Tibial nerve (tissue), 4 donors: ENCODE measurements at places on chromosomes 4 and X. TPM values are rescaled to one million over a fixed set of nuclear protein-coding genes. Genes with fewer than 3 reads are reported as not detected.

GRCh38 chrX:57528670-57529255 lies 63.0 kb upstream of the ZXDB start:
- no peak for DNase-seq

- no peak for DNase-seq
These were observed 228.1 kb downstream of the ARHGAP24 start for GRCh38 chr4:85703096-85703495.

DNA sequence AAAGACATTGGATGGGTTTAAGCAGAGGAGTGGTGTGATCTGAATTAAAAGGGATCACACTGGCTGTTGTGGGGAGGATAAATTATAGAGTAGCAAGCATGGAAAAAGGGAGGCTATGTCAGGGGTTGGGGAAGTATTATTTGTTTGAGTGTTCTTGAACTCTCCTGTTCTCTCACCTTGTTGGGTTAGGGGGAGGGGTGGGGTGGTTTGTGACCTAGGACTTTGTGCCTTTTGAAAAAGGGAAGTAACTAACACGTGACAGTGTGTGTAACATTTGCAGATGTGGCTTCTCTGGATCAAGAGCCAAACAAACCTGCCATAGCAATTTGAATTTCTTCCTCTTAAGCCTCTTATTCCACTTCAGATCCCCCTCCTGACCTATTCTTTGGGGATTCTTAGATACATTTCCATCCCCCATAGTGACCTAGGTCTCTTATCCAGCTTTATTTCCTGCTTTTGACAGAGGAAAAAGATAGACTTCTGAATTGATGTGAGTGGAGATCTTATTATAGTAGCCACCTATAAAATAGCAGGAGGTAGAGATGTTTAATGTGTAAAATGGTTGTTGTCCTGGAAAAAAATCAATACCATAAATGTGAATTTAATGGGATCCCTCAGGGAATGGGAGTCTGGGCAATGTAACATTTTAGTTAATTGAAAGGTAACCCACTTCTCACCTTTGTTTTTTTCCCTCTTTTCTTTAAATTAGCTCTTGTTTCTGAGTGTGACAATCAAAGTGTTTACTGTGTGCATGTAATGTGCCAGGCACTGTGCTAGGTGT lies 120.4 kb downstream of the CT47B1 start:
- DNase-seq = no peak

DNA sequence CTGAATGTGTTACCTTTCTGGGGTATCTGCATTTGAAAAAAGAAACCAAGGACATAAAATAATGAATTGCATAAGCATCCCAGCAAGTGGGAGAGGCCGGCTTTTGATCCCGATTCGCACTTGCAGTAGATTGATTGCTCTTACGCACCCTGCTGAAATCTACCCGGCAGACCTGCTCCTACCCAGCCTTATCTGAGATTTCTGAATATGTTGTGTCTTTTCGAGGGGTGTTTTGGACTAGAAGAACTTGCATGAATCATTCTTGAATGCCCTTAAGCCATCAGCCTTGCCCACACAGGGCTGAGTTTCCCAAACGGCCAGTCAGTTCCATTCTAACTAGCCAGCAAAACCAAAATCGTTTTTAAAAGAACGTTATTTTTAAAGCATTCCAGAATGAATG lies 174.4 kb upstream of the BCOR start:
- no peak for DNase-seq

DNA sequence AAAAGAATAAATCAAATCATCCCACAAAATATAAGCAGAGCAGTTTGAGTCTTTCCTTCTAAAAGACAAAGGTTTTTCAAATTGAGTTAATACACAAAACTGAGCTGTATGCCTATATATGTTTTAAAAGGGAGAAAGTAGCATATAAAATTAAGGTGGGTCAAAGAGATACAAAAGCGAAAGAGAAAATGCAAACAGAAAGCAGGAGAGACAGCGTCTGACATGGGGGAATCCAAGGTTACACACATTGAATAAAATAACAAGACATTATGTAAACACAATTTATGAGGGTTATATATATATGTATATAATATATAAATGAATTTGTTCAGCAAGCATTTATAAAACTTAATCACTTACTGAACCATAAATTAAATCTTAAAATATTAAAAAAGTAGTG lies 276.1 kb upstream of the LCORL start:
- DNase-seq = no peak

DNA sequence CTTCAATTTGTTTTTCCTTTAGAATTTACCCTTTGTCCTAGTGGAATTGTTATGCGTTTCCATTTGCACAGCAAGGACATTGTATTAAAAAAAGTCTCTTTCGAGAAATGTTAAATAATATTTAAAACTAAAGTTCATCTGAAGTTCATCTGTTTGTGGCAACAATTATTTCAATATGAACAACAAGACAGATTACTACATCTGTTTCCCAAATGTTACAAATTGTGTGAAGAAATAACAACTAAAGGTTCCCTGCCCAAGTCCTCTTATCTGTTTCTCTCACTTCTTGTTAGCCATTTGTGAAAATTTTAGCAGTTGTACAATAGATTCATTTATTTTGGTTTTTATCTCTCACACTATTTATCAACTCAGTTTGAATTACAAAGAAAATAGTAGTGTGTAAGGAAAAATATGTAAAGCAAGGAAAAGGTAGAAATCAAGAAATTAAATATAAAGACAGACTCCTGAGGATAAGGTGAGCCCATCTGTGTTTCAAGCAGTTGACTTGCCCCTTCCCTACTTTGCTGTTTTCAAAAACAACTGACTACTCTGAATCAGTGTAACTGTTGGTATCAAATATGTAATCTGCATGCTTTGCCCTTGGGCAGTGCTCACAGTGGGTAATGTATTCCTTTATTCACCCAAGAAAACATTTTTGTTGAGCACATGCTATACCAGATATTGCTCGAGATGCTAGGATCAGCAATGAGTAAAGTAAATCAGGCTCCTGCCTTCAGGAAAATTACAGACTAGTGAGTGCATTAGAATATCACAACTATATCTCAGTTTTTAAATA lies 118.9 kb upstream of the PCDH7 start:
- no peak for DNase-seq

DNA sequence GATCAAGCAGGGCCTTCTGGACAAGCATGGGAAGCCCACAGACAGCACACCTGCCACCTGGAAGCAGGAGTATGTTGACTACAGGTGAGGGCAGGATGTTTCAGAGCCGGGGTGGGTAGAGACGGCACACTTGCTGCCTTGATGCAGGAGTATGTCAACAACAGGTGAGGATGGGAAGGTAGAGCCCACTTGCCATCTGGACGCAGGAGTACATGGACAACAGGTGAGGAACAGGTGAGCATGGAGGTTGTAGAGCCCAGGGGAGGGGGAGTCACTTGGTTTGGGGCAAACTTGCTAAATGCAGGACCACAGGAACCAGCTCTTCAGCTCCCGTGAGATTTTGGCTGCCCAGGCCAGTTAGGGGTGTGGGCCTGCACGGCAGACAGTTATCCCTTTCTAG lies 12.0 kb downstream of the DKC1 start:
- DNase-seq = no peak

MAGEA2 gene
- total RNA-seq = not detected

TBC1D9 gene
- 19.0 TPM for total RNA-seq

- no peak for DNase-seq
These were observed 13.8 kb upstream of the STK26 start for GRCh38 chrX:132009350-132009749.

NDP gene
- total RNA-seq = 2.2 TPM

CT45A1 gene
- not detected for total RNA-seq

GRCh38 chr4:83283181-83283580 lies 1.4 kb downstream of the COQ2 start:
- no peak for DNase-seq

PPBP gene
- 1.7 TPM for total RNA-seq

DNA sequence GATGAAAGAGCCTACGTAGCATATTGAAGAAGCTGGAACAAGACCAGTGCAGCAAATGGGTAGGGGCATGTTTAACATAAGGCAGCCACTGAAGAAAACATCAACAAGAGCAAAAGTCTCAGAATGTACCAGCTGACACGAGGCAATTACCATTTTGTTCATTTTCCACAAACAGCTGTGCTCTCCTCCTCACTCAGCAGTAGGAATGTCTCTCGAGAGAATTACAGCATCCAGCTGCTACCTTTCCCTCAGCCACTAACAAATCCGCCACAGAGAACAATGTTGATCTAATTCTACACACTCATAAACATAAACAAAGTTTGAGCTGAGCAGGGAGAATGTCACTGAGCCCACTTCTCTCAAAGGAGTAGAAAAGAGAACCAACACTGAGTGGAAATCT lies 68.0 kb downstream of the OPHN1 start:
- DNase-seq = no peak

GRCh38 chr4:139286186-139286698 lies 6.2 kb upstream of the MGARP start:
- DNase-seq = no peak

- peak; percentile 14 for DNase-seq
These were observed 100.5 kb downstream of the CLNK start for GRCh38 chr4:10584042-10584441.

DNA sequence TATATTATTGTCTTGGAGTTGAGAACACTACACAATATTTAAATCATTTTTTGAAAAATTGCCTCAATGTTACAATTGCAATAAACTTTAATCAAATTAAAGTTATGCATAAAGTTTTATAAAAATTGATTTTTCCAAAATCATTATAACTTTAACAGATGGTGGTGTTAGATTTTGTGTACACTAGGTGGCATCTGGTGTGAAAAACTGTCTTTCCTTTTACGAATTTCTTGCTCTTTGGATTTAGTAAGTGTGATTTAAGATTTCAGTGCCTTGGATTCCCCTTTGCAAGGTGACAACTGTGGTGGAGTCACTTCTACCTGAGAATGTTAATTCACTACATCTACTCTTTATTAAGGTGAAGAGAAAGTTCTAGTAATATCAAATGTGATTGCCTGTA lies 91.6 kb downstream of the AREG start:
- no peak for DNase-seq

DNA sequence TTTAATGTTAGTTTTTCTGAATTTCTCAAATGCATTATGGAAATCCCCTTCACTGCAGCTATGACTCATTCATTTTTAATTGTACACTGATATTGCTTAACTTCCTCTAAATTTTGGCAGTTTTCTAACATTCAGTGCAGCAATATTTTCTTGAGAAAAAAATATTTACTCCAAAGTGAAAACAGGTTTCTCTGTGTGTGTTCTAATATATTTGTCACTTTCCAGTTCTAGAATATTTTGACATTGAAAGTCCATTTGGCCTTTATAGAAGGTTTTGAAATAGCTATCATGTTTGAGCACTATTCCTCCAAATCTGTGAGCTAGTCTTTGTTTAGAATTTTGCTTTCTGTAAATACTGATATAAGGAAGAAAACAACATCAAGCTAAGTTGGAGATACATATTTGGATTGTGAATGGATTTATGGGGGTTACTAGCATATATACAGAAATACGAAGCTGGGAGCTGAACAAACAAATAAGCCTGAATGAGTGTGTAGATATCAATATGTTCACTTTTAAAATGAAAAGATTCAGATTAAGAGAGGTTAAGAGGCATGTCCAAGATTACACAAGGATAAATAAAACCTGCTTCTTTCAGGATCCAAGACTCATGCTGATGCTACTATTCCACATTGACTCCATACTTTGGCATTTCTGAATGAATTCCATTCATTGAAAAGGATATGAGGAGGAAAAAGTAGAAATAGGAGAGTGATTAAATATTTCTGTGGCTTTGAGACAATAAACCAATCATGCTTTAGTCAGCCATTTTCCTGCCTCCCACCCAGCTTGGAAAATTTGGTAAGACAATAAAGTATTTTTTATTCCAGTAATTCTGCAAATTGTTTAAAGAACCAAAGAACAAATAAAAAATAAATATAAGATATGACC lies 57.3 kb upstream of the SLIT2 start:
- DNase-seq = no peak

SSX4 gene
- total RNA-seq = not detected

CCKAR gene
- total RNA-seq = not detected

DNA sequence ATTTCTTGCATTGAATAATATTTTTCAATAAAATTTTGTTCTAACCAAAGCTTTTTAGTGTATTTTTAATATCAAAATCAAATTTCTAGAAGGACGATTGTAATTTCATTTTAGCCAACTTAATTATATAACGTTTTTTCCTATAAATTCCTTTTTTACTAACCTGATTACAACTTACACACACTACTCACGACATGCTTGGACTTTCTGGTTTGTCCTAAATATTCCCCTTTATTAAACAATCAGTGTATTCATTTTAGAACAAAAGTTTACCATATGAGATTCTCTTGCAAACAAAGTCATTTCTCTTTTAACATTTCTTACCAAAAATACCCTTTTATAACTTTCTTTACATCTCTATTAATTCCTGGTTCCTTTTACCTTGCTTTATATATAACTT lies 173.7 kb downstream of the PWWP3B start:
- no peak for DNase-seq

- DNase-seq = no peak
These were observed 97.1 kb upstream of the BMPR1B start for GRCh38 chr4:94660614-94661013.

DNA sequence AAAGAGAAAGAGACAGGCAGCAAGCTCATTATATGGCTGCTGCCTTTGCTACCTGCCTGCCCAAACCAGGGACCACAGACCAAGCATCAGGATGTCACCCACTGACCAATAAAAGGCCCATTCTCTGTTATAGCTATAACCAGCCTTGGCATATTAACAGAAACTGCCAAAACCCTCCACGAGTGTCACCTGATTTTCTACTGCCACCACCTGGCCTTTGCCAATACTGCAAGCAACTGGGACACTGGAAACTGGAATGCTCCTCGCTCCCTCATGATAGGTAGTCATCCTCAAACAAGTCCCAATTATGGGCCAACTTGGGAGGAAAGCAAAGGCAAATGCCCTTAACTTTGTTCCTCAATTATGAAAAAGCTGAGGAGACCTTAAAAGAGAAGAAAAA lies 76.0 kb downstream of the SPIN4 start:
- DNase-seq = no peak

DNA sequence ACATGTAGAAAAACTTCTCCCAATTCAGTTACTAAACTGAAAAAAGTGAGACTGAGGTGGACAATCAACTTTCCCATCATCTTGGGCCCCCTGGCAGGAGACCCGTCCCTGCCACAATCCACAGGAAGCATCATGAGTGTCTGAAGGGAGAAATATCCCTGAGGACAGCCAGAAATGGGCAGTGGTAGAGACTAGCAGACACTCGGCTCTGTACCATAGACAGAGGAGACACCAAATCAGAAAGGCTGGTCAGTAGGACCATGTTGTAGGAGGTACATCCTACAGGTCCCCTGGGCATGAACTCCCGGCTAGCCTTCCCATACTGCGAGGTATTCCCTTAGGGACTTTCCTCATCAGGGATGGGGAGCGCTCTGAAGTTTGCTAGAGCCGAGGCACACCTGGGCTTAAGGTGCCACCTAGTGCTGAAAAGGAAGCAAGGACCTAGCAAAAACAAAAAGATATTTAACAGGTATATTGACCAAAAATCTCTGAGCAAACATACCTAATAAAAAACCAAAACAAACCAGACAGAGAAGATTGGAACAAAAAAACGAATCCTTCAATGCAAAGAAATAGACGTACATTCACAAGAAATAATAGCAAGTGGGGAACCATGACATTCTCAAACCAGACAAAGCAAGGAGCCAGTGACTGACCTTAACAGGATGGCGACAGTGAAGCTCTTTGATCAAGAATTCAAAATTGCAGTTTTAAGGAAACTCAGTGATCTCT lies 55.6 kb downstream of the HAUS3 start:
- no peak for DNase-seq

RHOH gene
- total RNA-seq = 0.98 TPM
